ENCODE measurements at places on chromosomes 13 and 19.

DNA sequence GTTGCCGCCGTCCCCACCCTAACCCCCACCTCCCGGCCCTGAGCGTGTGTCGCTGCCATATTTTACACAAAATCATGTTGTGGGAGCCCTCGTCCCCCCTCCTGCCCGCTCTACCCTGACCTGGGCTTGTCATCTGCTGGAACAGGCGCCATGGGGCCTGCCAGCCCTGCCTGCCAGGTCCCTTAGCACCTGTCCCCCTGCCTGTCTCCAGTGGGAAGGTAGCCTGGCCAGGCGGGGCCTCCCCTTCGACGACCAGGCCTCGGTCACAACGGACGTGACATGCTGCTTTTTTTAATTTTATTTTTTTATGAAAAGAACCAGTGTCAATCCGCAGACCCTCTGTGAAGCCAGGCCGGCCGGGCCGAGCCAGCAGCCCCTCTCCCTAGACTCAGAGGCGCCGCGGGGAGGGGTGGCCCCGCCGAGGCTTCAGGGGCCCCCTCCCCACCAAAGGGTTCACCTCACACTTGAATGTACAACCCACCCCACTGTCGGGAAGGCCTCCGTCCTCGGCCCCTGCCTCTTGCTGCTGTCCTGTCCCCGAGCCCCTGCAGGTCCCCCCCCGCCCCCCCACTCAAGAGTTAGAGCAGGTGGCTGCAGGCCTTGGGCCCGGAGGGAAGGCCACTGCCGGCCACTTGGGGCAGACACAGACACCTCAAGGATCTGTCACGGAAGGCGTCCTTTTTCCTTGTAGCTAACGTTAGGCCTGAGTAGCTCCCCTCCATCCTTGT, 6.4 kb downstream of the YIPF2 start:
- DNase-seq = no peak

GRCh38 chr13:23741879-23742510, 147.2 kb downstream of the MIPEP start:
- no peak for DNase-seq

DNA sequence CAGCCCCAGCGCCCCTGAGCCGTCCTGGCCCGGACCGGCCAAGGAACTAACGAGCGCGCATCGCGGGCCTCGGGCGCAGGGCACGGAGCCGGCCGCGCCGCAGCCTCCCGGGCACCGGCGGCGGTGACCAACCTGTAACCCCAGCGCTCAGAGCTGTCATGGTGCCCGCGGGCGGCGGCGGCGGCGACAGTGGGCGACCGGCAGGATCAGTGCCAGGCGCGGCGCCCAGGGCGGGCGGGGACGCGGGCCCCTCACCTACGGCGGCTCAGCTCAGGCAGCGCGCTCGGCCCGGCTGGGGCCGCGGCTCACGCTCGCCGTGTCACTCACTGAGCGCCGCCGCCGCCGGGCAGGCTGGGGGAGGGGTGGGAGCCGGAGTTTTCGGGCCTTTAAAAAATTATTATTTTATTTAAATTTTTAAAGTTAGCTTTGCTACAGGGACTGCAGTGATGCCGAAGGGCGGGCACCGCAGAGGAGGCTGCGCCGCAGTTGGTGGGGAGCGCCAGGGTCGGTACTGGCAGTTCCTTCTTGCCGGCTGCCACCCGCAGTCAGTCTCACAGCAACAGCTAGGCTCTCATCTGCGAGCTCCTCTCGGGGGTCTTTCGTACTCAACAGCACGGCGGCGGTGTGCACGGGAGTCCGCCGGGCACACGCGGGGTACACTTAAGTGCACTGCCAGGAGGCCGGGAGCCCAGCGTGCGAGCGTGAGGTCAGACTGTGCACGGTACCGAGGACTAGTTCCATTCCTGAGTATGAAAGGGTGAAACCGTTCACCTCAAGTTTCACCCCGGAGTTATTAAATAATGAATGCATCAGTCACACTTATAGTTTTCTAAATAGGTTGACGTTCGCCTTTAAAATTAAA, at the start of gene NALCN:
Gene NALCN (minus strand): TSS at position 328 of the 862 bp plus-strand sequence. CDS start 17,382 bp downstream, outside the sequence.
- DNase-seq = no peak

- DNase-seq = no peak
Observed at GRCh38 chr13:74250738-74251190, 116.6 kb upstream of the KLF12 start.

DNA sequence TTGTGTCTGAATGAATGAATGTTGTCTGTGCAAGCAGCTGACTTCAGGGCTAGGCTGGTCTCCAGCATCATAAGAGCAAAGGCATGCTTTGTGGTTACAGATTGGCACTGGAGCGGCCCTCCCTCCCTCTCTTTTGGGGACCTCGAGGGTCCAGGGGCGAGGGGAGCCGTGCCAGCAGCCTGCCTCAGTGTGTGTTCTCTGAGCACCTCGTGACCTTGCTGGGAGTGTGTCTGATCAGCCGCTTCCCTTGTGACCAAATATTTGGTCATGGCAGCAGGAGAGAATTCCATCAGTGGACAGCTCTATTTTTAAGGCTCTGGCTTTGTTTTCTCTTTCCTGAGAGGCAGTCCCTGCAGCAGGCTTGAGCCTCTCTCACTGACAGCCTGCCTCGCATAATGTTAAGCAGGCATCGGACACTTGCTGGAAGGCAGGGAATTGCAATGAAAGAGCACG, 329.7 kb downstream of the UQCRFS1 start:
- DNase-seq = no peak

DNA sequence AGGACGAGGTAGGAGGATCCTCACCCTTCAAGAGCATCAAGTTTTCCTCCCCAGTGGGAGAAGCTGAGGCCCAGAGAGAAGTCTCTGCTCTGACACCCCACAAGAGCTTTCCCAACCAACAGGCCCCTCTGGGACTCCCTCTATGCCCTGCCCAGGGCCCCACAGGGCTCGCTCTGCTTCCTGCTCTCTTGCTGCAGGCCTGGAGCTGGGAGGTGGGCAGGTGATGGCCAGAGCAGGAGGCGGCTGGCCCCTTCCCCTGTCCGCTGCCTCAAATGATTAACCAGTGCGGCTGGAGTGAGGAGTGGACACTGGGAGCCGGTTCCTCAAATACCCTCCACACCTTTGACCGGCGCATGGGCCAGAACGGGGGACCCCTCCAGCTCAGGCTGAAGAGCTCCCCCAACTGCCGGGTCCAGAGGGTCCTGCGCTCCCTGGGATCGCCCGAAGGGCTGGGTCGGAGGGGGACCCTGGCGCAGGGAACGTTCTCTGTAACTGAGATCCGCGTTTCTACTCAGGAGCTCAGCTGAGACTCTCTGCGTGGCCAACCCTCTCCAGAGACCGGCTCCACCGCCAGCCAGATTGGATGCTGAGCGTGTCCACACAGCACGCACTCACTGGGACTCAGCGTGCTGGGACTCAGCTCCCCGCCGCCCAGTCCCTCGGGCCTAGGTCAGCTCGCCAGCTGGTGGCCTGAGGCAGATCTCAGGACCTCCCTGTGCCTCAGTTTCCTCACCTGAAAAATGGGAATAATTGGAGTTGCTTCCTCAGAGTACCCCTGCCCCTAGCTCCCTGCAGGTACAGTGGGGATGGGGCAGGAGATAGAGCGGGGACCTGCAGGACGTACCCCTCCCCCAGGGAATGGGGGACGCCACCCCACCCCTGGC, 6.7 kb upstream of the ONECUT3 start:
- no peak for DNase-seq

GRCh38 chr13:54301085-54301484, 1272.5 kb downstream of the OLFM4 start:
- no peak for DNase-seq
